ENCODE measurements at places on chromosomes 6 and 20.

GRCh38 chr6:48835421-48835958, 627.6 kb downstream of the MMUT start:
- DNase-seq = no peak

DNA sequence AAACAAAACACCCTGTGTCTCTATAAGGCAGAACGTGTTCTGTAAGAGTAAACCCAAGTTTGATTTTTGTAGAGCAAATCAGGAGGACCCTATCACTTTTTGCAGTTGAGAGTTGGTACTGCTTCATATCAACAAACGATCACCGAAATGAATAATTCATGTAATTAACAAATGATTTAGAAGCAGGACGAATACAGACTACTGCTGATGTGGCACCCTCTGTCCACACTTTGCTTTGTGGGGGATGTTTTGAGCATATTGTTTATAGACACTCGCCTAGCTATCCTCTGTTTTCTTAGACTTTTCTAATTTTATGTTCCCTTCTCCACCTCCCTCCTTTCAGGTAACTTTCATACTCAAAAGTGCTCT, 1.5 kb downstream of the CD2AP start:
- DNase-seq = no peak

- no peak for DNase-seq
Observed at GRCh38 chr6:142925575-142926110, 19.3 kb downstream of the HIVEP2 start.

- DNase-seq = no peak
Observed at GRCh38 chr20:25035921-25036320, 22.0 kb downstream of the ACSS1 start.

GRCh38 chr6:160036331-160036695, 67.4 kb downstream of the IGF2R start:
- DNase-seq = no peak

DNA sequence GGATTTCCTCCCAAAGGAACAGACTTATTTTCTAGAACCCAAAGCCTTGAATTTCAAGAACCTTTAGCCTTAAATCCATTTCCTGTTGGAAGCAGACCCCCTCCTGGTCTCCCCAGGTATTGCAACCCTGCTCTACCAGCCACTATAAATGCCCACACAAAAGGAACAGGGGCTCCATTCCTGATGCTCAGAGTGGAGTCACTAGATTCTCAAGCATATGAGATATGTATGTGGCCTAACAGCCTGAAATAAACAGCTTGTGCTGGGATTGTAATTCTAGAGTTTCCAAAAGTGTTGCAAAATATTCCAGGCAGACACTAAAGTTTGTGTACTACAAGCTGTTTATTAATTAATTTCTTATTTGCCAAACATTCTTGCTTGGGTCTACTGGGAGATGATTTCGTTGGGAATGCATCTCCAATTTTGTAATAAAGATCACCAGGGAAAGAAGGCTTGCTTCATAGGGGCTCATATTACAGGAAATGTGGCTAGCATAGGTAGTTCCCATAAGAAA, 44.8 kb downstream of the RIPOR3 start:
- no peak for DNase-seq

DNA sequence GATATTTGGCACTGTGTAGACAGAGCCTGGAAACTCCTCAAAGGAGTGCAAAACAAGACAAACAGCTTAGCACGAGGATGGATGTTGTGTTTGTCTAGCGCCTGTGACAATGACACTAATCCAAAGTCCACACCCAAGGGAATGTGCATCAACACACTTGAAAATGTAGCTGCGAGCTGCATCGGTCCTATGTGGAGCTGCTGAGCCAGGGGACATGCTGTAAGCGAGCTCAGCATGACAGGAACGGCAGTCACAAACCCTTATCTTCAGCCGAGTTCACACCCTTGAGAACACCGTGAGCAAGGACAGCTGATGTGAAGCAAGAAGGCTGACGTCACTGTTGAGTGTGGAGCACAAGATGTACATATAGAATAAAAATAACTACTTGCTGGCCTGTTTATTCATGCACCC, 684.3 kb downstream of the QKI start:
- DNase-seq = no peak

- DNase-seq = no peak
Observed at GRCh38 chr20:16684416-16684815, 45.4 kb upstream of the SNRPB2 start.

GRCh38 chr6:111033628-111034289, 51.9 kb downstream of the RPF2 start:
- DNase-seq = no peak

- DNase-seq = no peak
Observed at GRCh38 chr20:56630506-56631317, 1.6 kb downstream of the TFAP2C start.

- no peak for DNase-seq
Observed at GRCh38 chr6:118812970-118813369, 81.0 kb upstream of the ASF1A start.

DNA sequence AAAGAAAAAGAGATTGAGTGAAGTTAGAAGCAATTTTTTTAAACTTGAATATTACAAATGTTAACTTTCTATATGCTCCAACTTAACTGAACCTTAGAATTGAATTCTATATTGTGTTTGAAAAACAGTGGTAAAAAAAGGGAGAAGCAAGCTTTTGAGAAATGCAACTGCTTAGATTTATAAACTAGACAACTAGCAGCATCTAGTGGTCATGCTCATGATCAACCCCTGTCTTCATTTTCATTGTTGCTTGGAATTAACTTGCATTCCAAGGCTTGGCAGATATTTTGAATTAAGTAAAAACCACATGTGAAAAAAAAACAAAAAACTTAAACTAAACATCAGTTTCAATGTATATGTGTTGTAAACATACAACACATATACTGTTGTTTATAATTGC, 113.1 kb downstream of the C6orf58 start:
- no peak for DNase-seq

DNA sequence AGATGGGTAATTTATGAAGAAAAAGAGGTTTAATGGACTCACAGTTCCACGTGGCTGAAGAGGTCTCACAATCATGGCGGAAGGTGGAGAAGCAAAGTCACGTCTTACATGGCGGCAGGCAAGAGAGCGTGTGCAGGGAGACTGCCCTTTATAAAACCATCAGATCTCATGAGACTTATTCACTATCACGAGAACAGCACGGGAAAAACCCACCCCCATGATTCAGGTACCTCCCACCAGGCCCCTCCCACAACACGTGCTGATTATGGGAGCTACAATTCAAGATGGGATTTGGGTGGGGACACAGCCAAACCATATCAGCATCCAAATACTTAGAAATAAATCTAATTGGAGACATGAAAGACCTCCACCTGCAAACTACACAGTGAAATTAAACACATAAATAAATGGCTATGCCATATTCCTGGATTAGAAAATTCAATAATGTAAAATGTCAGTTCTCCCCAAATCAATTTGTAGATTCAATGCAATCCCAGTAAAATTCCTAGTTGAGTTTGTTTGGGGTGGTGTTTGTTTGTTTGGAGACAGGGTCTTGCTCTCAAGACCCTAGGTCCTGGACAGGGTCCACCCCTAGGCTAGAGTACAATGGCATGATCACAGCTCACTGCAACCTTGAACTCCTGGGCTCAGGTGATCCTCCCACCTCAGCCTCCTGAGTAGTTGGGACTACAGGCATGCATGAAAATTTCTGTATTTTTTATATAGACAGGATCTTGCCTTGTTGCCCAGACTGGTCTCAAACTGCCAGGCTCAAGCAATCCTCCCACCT, 101.6 kb downstream of the TAF4 start:
- DNase-seq = no peak

DNA sequence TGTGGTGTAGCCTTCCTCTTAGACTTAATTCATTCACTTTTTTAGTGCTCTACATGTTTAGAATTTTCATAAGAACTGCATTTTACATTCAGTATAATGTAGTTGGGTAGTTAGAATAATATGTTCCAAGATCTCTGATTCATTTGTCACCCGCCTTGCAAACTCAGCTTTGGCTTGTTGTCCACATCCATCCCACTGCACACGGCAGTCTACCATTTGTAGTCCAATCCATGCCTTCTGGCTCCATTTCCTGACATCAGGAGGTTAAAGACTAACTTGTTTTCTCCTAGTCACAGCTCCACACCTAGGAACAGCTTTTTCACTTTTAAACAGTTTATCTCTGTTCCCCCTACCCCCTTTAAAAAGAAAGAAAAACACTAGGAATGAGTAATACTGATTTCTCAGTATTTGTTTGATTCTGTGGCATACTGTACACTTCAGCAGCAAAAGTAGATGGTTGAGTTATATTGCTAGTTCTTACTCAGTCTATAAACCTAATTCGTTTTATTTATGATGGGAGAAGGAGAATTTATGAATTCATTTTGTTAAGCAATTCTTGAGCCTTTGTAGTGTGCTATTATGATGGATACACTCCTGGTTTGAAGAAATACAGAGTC, 180.9 kb downstream of the ARID1B start:
- no peak for DNase-seq

DNA sequence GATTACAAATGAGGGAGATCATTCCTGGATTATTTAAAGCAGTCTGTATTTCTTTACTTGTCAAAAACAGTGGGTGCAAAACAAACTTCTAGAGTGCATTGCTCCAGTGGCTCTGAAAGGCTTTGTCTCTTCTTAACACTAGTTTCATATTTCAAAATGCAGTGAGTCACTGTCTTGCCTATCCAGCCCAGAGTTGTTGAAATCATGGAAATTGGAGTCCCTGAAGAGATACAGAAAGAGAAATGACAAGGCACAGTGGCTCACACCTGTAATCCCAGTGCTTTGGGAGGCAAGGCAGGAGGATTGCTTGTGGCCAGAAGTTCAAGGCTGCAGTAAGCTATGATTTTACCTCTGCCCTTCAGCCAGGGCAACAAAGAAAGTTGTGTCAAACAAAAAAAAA, 11.3 kb downstream of the SLC2A12 start:
- no peak for DNase-seq

DNA sequence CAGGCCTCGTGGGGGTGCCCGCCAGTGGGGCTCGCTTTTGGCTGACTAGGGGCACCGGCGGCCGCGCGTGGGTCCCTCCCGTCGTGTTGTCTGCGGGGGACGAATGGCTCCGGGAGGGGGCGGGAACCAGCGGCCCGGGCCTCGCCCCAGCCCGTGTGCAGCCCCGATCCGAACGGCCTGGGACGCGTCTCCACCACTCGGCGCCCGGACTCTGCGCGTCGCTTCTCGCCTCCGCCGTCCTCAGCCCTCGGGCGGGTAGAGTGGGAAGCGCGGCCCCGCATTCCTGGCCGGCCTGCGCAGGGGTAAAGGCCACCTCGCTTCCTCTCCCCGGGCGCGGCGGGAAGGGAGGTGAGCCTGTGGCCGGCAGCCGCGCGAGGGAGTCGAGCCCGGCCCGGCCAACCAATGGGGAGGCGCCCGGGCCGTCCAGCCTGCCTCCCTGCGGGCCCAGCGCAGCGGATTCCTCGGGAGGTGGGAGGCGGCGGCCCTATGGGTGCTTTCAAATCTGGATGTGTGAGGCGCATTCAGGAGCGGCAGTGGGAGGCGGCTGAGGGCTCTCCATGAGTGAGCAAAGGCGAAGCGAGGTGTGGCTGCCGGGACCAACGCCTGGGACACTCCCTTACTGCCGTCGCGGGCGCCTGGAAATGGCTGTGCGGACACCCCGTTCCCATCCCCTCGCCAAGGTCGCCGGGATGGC, 1.1 kb upstream of the ZBTB46 start:
- DNase-seq = no peak

GRCh38 chr20:4490606-4491280, 231.0 kb upstream of the PRND start:
- no peak for DNase-seq

DNA sequence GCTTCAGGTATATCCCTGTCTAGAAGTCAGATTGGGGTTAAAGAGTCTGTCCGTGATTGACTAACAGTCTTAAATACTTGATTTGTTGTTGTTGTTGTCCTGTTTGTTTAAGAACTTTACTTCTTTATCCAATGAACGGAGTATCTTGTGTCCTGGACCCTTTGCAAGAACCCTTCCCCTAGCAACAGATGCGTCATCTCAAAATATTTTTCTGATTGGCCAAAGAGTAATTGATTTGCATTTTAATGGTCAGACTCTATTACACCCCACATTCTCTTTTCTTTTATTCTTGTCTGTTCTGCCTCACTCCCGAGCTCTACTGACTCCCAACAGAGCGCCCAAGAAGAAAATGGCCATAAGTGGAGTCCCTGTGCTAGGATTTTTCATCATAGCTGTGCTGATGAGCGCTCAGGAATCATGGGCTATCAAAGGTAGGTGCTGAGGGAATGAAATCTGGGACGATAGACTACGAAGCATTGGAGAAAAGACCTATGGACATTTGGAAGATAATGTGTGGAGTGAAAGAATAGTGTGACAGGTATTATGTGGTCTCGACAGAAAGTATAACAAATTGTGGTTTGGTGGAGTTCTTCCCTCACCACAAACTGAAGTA, at the start of gene HLA-DRA:
Gene HLA-DRA, plus strand, starts transcription at position 286 of the 613 bp plus-strand sequence. Its CDS starts 64 bp downstream, at position 350.
- no peak for DNase-seq

DNA sequence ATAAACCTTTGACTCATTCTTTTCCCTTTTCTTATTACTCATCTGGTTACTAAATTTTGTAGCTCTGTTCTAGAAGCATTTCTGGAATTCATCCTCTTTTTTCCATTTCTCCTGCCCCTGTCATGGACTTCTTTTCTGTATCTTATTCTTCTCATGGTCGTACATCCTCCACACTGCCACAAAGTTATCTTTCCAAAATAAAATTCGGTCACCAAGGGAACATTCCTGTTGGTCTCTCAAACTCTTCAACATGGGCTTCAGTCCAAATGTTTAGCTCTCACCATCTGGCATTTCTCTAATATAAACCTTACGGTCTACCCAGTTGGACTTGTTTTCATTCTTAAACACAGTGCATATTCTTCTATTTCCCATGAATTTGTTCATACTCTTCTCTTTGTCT, 428.8 kb upstream of the ID4 start:
- DNase-seq = no peak

DNA sequence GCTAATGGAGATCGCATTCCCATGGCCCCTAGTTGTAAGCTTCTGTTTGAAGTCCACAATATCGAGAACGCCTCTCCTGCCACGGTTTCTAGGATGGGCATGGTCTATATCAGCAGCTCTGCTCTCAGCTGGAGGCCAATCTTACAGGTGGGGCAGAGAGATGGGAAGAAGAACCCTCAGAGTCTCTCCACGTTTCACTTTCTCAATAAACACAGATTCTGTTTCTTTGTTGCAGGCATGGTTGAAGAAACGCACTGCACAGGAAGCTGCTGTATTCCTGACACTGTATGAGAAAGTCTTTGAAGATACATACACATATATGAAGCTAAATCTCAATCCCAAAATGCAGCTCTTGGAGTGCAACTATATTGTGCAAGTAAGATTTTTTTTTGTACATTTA, 157.9 kb downstream of the DNAH8 start:
- no peak for DNase-seq

DNA sequence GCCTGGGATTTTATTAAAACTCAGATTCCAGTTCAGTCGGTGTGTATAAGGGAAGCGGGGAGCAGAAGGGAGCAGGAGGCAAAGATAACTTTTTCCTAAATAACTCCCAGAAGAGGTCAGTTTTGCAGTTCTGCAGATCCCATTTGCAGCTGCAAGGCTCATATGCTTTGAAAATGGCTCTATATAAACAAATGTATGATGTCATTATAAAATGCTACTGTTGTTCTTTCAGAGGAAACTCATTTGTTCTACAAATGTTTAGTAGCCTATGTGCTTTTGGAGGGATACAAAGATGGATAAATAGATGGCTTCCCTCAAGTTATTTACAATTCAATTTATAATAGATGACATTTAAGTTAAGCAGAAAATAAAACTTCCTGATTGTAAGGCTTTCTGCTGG, 29.2 kb upstream of the DSP start:
- DNase-seq = no peak
